GM23338 (cell line): ENCODE measurements at places on chromosomes 16 and 17.
A peak's percentile ranks its signal among the peaks of the same experiment; 100 is the strongest.

DNA sequence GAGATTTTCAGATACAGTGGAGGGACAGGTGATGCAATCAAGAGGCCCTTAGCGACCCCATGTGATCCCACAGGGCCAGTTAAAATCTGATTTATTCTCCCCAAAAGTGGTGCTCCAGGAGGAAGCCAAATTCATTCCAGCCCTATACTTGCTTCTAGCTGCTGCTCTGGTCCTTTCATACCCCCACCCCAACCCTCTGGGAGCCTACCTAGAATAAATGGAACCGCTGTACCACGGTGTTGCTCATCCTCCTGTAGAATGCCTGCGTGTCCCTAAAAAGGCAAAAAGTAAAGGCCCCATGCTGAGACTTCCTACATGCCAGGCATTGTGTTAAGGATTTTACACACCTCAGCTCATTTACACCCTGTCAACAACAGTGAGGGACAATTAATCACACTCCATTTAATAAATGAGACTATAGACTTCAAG, 2.0 kb upstream of the RASL10B start:
- DNase-seq, result peak; percentile 51

- DNase-seq, result no peak
These were observed 34.8 kb downstream of the HS3ST4 start for GRCh38 chr16:25726430-25727098.

- peak; percentile 89 for DNase-seq
These were observed 17.7 kb downstream of the PSMD11 start for GRCh38 chr17:32461853-32462617.

- DNase-seq, result no peak
These were observed 150.7 kb downstream of the SOCS1 start for GRCh38 chr16:11105038-11105903.

- DNase-seq, result no peak
These were observed 55.1 kb downstream of the RPTOR start for GRCh38 chr17:80599546-80600305.

GRCh38 chr16:53121661-53122060, 66.9 kb downstream of the CHD9 start:
- DNase-seq, result no peak

DNA sequence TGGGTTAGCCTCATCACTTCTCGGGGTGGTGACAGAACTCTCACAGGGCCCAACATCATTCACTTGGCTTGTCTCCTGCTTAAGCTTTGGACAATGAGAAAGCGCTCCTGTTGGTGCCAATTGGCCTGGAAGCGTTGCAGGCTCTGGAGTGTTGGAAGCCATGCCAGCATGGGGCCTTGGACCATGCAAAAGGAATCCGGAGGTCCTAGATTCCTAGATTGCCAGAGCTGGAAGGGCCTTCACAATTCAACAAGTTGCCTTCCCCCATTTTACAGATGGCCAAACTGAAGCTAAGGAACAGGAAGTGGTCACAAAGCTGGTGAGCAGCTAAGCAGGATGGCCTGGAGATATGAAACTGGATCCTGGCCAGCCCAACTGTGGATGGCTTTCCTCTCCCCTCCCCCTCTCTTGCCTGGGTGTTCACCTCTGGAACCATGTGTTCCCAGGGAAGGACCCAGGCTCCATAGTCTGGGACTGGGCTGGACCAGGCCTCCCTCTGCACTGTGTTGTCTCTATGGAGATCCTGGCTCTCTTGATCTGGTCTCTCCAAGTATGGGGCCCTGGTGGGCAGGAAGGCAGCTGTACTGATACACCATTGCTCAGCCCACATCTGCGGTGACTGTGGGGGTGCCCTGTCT, 6.0 kb upstream of the IGFBP4 start:
- DNase-seq, result no peak

DNA sequence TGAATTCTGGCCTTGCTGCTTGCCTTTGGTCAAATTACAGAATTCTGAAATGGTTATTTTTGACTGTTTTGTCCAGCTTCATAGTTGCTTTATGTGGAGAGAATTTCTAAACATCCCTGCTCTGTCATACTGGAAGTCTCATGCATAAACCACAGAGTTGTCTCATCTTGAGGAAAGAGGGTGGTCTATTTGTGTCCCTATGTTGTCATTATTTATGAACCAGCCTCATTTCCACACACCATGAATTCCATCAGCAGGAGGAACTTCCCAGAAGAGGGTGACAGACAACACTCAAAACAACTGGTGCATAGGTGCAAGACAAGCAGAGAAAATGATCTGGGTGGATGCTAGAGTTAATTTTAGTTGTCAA, 525.8 kb upstream of the GOT2 start:
- no peak for DNase-seq

- DNase-seq, result no peak
These were observed 63.5 kb downstream of the SLC39A11 start for GRCh38 chr17:73029021-73029420.

DNA sequence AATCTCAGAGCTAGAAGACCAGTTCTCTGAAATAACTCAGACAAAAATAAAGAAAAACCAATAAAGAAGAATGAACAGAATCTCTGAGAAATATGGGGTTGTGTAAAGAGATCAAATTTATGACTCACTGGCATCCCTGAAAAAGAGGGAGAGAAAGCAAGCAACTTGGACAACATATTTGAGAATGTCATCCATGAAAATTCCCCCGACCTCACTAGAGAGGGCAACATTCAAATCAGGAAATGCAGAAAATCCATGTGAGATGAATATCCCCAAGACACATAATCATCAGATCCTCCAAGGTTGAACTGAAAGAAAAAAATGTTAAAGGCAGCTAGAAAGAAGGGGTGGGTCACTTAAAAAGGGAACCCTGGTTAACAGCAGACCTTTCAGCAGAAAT, 32.1 kb downstream of the TANC2 start:
- no peak for DNase-seq

DNA sequence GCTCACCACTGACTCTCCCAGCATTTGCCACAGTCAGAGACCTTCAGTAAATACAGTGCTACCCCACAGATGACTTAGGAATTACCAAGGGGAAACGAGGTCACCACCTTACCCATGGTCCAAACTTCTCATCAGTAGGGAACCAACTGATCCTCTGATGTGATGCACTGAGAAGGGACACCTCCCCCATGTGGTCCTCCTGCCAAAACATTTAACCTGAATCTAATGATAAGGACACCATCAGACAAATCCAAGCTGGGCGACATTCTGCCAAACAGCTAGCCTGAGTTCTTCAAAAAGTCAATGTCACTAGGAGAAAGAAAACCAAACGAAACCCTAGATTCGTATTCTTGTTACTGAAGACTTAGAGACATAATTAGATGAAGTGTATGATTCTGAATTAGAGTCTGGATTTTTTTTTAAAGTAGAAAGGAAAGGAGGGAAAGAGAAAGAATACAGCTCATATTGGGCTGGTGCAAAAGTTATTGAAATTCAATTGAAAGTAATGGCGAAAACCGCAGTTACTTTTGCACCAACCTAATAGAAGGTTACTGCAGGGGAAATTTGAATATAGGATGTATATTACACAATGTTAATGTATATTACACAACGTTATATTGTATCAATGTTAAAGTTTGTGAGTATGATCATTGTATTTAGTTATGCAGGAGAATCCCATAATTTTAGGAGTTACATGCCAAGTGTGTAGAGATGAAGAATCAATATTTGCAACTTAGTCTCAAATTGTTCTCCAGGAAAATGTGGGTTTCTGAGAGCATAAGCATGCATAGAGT, 2.3 kb upstream of the CSNK2A2 start:
- no peak for DNase-seq

- no peak for DNase-seq
These were observed 292.4 kb upstream of the AXIN2 start for GRCh38 chr17:65853816-65854215.

DNA sequence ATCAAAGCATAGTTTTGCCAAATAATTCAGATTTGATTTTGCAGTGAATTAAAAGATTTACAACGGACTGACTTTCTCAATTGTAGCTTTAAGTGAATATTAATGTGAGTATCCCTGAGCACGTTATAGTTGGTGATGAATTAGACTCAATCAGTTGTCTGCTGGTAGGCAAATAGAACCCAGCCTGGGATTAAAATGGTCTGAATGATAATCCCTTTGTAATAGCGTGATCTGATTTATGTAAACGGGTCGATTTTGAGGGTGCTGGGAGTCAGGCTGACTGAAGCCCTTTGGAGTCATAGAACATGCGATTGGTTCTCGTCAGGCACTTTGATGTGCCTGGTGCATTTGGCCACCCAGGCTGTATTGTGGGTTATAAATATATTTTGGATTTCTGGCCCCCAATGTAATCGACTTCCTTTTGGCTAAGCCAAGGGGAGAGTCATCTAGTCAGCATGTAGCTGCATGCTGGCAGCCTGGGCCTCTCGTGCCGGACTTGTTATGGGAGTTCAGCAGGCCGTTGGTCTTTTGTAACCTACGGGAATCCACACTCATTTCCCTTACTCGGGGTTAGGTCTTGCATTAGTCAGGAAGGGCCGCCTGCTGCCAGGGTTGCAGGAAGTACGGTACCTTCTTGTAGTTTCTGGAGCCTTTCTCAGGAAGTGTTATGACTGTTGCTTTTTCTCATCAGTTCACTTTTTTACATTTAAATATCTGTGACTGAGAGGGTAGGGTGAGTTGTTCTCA, 5.4 kb downstream of the PGS1 start:
- DNase-seq, result no peak

GRCh38 chr17:43471585-43472160, 12.1 kb upstream of the DHX8 start:
- DNase-seq, result no peak

DNA sequence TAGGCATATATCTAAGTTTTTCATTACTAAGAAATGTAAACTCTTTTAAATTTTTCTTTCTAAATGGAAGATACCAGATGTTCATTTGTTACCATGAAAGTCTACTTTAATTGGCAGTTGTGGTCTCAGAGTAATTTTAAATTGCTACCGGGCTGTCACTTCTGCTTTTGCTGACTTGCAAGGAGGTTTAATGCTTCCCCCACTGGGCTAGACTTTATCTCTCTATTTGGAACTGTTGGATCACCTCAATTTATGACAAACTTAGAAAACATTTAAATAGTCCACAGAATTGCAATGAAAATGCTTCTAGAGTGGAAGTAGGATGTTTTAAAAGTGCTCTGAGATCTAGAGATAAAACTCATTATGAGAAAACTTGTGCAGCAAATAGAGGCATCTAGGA, 479.8 kb upstream of the GOT2 start:
- DNase-seq, result no peak

- DNase-seq, result no peak
These were observed 14.6 kb upstream of the METTL9 start for GRCh38 chr16:21584817-21585216.
